ENCODE measurements at places on chromosomes 1 and 21.

GRCh38 chr1:112396653-112397471, 848 bp downstream of the CTTNBP2NL start:
- DNase-seq = no peak

- no peak for DNase-seq
Observed at GRCh38 chr1:172041742-172042141, 200.4 kb downstream of the DNM3 start.

DNA sequence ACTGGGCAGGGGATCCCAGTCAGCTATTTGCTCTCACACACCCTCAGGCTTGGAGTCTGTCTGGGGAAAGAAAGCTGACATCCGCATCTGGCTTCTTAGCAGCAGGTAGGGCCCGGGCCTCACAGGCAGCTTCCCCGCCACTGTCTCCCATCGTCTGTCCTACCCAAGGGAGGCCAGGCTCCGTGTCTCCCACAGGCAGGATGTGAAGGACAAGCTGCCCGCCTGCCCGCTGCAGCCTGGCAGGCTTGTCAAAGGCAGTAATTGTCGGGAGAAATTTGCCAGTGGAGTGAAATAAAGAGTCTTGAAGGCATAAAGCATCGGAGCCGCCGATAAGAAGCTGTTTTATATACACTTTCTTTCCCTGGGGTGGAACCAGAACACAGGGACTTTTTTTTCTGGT, 44.0 kb upstream of the DISP3 start:
- no peak for DNase-seq

DNA sequence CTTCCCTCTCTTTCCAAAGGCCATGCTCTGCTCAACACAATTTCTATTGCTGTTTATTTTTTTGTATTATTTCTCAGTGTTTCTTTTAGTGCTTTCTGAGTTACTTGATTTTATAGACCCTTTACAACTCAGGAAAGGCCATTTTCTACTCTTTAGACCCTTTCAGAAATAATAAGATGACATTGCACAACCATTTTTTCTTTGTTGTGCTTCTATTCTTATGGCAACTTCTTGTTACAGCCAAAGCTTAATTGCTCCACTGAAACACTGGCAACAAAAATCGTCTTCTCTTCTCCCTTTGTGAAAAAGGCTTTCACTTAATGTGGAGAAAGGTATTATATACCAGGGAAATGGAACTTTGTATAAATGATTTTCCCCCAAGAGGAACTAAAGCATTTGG, 39.0 kb upstream of the SAMSN1 start:
- DNase-seq = no peak

DNA sequence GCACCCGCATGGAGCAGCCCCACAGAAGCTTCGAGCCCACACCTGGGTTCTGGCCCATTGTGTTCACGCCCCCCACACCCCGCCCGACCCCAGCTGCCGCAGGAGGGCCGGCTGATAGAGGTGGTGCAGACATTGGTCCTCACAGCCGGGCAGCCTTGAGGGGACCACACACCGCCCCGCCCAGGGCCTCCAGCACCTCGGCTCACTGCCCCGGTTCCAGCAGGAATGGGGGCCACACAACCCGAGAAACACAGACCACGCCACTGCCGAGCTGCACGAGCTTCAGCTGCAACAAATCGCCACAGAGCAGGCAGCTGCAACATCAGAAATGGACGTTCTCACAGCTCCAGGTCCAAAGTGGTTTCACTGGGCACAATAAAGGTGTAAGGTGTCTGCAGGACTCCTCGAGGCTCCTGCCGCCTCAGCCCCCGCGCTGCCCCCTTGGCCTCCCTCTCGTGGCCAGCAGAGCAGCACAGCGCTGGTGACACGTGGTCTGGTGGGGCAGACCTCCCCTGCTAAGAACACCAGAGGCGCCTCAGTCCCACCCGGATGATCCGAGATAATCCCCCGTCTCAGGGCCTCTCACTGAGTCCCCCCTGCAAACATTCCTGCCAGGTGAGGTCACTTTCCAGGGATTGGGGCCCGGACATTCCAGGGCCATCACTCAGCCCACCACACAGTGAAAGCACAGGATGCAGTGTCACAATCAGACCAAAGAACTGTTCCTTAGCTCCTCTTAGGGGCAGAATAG, 62.3 kb upstream of the ADARB1 start:
- DNase-seq = no peak

DNA sequence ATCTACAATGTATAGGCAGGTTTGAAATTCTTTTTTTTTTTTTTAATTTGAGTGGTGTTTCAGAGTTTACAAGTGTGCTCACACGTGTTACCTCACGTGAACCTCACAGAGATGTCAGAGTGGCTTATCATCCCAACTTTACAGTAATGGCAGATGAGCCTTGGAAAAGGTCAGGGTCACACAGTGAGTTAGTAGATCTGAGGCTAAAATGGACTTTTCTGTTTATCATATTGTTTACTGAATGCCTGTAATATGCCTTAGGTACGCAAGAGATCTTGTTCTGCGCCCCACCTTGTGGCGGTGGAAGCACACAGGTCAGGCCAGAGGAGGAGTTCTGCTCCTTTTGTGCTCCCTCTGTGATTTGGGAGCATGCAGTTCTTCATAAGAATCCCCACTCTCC, 80.0 kb downstream of the DYRK1A start:
- DNase-seq = no peak

GRCh38 chr1:40383095-40383487, 9.6 kb downstream of the SMAP2 start:
- no peak for DNase-seq

GRCh38 chr21:33866826-33867225, 48.8 kb downstream of the ATP5PO start:
- DNase-seq = no peak

DNA sequence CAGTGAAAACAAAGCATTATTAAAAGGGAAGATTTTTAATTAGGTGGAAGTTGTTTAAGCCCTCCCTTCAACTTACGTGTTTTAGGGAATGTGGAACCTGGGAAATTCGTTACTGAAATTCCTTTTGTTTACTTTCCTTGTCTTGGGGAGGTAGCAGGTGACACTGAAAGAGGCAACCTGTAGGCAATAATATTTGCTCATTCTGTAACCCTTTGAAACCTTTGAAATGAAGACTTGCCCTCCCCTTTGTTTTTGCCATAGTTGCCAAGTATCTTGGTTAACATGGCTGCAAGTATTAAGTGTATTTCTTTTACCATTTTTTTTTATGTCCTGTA, 1.7 kb downstream of the MRPS6 start:
- no peak for DNase-seq

DNA sequence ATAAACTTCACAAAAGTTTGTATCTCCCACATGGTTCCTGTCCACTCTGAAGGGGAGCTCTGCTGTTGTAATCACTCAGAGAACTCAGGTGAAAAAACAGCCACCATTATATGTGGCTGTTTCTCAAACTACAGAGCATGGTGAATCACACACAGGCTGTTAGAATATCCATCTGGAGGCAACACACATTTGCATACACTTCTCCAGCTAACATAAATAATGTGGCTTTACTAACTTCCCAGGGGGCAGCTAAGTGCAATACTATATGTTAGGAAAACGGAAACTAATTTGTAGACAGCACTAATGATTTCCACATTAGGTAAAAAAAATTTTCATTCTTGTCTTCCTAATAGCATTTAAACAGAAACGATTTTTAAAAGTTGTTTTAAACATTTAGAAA, 49.3 kb downstream of the PTGFR start:
- no peak for DNase-seq

GRCh38 chr1:116318897-116319296, 54.1 kb upstream of the ATP1A1 start:
- no peak for DNase-seq

- peak; percentile 16 for DNase-seq
Observed at GRCh38 chr1:158112994-158113758, 67.5 kb upstream of the CD1D start.

GRCh38 chr1:114503916-114504422, 7.0 kb downstream of the TRIM33 start:
- no peak for DNase-seq

- DNase-seq = no peak
Observed at GRCh38 chr1:112268408-112268807, 127.6 kb upstream of the CTTNBP2NL start.

DNA sequence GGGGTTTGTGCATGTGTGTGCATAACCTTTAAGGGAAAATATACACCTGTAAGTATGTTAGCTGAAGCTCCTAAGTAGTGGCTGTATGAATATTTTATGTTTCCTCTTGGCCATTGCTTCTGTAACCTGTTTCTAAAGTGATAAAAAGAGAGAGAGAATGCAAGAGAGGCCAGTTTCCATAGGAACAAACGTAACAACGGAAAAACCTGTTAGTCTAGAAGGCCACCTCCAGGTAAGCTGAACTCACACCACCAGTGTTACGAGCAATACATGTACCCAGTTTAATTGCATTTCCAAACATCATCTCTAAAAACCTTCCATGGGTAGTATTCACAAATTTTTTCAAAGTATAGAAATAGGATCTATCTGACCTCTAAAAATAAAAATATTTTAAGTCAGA, 63.1 kb downstream of the PLPPR4 start:
- no peak for DNase-seq

GRCh38 chr1:172185211-172185610, 235.3 kb upstream of the C1orf105 start:
- DNase-seq = no peak

GRCh38 chr21:14675774-14676530, 129.8 kb upstream of the SAMSN1 start:
- DNase-seq = peak; percentile 39

- DNase-seq = no peak
Observed at GRCh38 chr1:8985915-8986813, 40.1 kb downstream of the SLC2A7 start.

DNA sequence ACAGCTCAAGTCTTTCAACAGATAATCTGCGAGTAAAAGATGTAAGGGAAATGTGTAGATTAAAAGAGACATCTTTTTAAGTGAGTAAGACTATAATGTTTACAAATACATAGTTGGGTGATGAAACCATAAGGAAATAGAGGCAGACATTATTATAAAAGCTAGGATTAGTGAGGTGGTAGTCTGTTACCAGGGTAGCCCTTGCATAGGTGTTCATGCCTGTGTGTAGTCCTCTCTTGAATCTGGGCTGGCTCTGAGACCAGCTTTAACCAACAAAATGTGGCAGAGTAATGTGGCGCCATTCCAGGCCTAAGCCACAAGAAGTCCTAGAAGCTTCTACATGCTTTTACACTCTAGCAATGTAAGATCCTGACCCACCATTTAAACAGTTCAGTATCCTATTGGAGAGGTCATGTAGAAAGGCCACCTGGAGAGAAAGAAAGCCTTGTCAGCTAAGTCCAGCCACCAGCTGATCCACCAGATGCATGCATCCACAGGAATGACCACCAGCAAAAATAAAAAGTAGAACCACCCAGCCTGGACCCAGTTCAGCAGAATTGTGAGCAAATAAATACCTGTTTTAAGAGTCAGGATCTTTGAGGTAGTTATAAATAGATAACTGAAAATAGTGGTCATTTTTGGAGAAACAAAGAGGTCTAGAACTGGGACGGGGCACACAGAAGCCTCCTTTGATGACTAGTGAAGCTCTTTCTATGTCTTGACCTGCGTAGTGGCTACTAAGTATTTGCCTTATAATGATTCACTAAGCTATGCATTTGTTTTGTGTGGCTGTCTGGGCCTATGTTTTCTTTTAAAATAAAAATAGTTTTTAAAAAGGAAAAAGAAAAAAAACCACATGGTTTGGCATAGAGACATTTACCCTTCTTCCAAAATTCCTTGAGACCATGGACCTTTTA, 8.1 kb downstream of the NIBAN1 start:
- DNase-seq = no peak

DNA sequence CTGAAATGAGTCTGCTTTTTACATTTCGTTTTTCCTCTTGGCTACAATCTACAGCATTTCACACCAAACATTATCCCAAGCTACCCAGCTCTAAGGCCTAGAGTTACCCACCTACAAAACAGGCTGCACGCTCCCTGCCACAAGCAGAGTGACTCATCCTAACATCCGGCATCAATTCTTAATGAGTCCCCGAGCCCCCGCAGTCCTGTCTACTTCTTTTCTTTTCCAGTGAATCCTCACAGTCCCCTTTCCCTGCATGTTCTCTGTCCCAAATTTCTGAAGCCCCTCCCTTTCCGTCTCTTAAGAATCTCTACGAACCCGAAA, 650 bp downstream of the PCNX2 start:
- peak; percentile 49 for DNase-seq

- DNase-seq = no peak
Observed at GRCh38 chr21:42493109-42494060, 2.6 kb downstream of the RSPH1 start.

- no peak for DNase-seq
Observed at GRCh38 chr1:4658643-4659628, 4.5 kb downstream of the AJAP1 start.

All from activated CD4-positive, alpha-beta T cell treated with anti-CD3 and anti-CD28 coated beads, Interleukin-2, amount 10 ng/mL, durations not matched to agents 7 days and 5 days (primary cell).